ENCODE measurements at places on chromosomes 4 and X.

DNA sequence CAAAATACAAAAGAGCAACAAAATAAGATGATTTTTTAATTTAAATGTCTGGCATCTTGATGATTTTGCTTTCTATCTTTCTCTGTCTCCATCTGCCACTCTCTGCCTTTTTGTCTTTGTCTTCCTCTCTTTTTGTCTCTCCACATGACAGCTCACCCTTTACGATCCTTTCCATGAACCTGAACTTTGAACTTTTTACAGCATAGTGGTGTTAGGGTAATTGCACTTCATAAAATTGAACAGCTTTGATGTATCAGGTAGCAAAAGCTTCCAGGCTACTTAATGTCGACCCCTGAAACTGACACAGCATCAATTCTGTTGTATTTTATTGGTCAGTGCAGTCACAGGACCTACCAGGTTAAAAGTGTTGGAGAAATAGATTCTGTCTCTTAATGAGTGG is 1517.0 kb downstream of the ADGRL3 start:
- no peak for DNase-seq

DNA sequence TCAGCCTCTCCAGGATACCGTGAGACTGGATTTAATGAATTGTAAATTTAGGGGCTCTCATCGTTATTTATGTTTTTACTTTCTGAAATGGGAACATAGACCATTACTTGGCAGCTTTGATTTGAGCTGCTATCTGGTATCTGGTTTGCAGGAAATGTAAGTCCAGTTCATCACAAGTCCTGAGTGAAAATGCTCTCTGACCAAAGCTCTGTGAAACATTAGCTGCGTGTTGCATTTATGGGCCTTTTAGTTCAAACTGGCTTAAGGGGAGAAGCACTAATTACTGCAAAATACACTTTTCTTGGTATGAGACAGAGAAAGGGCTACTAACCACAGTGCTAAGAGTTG is 420 bp downstream of the CC2D2A start:
- DNase-seq, result no peak

DNA sequence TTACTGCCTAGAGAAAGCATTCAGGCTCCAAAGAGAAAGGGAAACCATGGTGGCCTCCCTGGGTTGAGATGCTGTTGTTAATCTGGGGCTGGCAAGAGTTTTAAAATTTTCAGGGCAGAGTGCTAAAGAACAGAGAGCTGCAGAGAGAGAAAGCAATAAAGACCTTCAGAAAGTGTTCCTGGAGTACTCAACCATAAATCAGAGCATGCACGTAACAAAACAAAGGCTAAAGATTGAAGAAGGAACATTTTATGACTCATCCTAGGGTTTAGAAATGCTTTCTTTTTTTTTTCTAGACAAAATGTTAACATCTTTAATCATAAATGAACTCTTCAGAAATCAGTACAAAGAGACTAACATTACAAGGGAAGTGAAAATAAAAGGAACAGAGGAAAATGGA is 562.3 kb upstream of the NDST4 start:
- no peak for DNase-seq

- DNase-seq, result no peak
Measured at GRCh38 chr4:7147261-7147660, 45.1 kb upstream of the SORCS2 start.

DNA sequence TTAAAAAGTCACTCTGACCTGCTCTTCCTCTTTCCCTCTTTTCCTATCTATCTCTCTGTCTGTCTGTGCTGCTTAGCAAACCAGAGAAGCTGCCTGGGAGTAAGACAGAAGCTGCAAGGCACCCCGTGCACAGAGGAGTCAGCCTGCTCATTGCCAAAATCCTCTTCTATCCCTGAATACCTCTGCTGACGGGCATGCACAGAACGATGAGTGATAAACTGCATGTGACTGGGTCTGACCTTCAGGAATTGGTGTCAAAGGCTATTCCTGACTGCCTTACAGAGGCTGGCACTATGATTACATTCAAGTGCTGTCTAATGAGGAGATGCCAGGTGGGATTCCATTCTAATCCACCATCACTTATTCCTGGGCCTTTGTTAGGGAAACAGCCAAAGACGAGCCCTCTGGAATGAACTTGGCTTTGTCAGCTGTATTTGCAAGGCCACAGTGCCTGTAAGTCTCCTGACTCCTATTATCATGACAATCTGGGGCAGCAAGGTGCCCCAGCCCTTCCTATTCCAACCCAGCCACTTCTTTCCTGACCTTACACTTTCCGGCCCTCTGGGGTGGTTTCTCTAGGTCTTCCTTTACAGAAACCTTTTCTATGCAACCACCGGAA is 45.4 kb upstream of the CTAG2 start:
- no peak for DNase-seq

GRCh38 chrX:66176134-66176533 is 12.1 kb downstream of the HEPH start:
- no peak for DNase-seq

- no peak for DNase-seq
Measured at GRCh38 chrX:26845056-26845455, 618.1 kb downstream of the PPP4R3C start.

- DNase-seq, result peak; percentile 29
Measured at GRCh38 chr4:184648313-184649025, 778 bp downstream of the CASP3 start.

- DNase-seq, result no peak
Measured at GRCh38 chrX:55107911-55108310, 19.1 kb downstream of the PAGE2 start.

GRCh38 chr4:100174985-100175383 is 15.3 kb downstream of the DDIT4L start:
- DNase-seq, result no peak

DNA sequence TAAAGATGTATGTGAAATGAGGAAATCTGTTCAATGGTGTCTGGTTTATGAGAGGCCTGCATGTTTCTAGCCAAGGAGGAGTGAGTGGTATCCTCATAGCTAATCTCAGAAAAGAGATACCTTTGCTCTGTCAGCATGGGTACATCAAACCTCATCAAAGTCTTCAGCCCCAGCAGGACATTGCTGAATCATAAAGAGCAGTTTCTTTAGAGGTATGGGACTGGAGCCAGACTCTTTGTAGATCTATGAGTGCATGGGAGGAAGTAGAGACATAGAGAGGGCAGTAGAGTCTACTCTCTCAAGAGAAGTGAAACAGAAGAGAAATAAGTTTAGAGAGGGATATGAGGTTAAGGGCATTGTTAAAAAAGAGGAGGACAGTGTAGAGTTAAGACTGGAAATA is 1950.9 kb downstream of the ARAP2 start:
- DNase-seq, result no peak

DNA sequence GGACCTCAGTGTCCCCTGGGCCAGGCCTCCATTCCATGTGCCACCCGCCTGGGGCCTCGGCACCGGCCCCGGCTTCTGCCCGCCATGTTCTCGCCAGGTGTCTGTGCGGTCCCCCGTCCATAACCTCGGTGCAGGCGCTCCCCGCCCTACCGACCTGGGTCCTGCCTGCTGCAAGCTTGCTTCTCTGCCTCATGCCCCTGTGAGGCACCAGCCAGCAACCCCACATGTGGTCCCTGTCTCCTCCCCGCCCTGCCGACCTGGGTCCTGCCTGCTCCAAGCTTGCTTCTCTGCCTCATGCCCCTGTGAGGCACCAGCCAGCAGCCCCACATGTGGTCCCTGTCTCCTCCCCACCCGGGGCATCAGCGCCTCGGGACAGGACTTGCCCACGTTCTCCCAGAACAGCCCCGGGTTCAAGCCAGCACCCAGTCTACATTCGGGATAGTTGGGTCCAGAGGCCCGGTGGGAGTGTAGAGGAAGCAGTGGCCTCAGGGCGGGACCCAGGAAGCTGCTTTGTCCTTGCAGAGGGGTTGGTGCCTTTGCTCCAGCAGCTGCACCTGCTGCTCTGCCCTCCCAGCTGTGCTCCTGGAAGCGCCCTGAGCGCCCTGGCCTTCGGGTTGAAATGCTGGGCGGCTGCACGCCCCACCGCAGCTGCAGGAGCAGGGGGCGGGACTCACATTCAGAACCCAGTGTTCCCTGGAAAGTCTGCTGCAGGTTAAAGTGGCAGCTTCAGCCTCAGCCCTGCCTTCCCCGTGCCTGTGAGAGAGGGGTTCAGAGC is 20.1 kb upstream of the UVSSA start:
- no peak for DNase-seq

- no peak for DNase-seq
Measured at GRCh38 chr4:39597695-39598381, 40.8 kb downstream of the SMIM14 start.

GRCh38 chr4:2825740-2826139 is 17.9 kb upstream of the ADD1 start:
- DNase-seq, result no peak

DNA sequence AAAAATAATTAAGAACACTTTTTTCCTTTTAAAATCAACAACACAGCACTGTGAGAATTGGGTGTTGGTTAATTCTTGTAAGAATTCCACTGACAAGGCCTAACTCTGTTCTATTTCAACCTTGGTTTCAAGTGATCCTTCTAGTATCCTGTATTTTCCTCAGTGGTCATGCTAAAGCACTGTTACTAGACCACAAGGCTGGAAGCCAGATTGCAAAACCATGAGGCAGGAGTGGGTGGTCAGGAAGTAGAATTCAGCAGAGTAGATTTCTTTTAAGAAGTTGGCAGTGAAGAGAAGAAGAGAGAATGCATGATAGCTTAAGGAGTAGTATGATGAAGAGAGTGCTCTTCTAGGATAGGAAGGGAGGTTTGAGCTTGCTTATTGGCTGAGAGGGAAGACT is 71.6 kb upstream of the LEF1 start:
- no peak for DNase-seq

GRCh38 chr4:17635056-17635455 is 20.6 kb downstream of the MED28 start:
- DNase-seq, result no peak

GRCh38 chr4:56723659-56724230 is 42.6 kb upstream of the HOPX start:
- DNase-seq, result no peak

- no peak for DNase-seq
Measured at GRCh38 chr4:42678512-42678911, 21.6 kb upstream of the ATP8A1 start.

DNA sequence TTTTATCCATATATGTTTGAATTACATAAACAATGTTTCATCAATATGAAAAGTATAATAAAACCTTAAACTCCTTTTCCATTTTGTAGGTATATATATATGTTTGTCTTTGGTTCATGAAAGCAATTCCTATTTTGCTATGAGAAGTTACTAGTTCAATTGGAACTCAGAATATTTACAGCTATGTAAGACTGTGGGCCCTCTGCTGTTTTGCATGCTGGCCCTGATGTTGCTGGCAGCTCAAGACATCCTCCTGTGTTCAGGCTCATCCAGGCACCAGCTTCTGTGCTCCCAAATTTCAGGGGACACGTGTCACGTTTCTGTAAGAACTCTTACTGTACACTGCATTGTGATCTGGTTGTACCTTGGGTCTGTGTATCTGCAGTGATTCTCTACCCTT is 38.7 kb upstream of the OTUD4 start:
- DNase-seq, result no peak

GRCh38 chrX:70754169-70754848 is 154.2 kb downstream of the TEX11 start:
- no peak for DNase-seq

DNA sequence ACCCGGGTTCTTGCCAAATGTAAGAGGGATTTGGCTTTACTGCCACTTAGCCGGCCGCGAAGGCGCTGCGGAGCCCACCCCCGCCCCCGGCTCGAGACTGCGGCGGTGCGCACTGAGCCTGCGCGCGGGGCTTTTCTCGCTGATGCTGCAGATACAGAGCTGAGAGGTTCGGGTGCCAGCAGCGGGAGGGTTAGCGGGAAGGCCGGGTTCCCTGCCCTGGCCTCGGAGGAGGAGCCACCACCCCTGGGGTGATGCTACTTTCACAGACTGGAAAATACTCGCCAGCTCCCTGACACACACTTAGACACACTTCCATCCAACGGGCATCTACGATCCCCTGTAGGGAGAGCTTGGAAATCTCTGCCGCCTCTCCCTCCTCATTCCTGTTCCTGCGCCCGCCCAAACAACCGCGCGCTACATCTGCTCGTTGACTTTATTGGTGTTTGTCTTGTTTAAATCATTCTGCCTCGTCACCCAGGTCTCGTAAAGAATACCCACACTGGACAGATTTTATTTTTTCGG is 2.1 kb upstream of the PCDH7 start:
- no peak for DNase-seq

GRCh38 chr4:155143512-155143911 is 64.9 kb upstream of the NPY2R start:
- DNase-seq, result no peak

DNA sequence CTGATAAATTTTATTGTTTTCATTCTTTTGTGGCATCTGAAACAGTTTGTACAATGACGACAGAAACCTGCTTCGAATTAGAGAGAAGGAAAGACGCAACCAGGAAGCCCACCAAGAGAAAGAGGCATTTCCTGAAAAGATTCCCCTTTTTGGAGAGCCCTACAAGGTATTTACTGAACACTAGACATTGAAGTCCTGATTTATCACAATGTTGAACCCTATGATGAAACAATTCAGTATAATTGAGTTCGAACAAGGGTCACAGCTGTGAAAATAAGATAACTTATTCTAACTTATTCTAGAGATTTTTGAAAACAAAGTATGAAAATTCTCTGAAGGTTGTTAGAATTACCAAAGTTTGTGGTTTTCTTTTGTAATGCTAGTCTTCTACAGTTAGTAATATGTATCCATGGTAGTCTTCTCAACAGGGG is 111.3 kb downstream of the AFF1 start:
- DNase-seq, result no peak

DNA sequence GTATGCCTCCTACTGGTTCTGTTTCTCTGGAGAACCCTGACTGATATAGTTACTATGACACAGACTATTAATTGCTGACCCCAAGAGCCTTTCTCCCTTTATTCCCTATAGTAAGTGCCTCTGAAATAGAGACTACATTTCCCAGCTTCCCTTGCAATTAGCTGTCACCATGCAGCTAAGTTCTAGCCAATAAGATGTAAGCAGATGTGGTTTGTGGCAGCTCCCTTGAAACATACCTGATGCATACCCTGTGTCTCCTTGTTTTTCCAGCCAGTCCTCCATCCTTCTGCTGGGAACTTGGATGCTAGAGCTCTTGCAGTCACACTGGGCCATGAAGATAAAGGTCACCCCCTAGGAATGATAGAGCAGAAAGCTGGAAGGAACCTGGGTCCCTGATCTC is 9.7 kb upstream of the TMEM165 start:
- DNase-seq, result no peak

GRCh38 chr4:40306976-40307375 is 28.2 kb upstream of the CHRNA9 start:
- no peak for DNase-seq

GRCh38 chrX:24117258-24117657 is 32.3 kb upstream of the ZFX start:
- DNase-seq, result no peak

DNA sequence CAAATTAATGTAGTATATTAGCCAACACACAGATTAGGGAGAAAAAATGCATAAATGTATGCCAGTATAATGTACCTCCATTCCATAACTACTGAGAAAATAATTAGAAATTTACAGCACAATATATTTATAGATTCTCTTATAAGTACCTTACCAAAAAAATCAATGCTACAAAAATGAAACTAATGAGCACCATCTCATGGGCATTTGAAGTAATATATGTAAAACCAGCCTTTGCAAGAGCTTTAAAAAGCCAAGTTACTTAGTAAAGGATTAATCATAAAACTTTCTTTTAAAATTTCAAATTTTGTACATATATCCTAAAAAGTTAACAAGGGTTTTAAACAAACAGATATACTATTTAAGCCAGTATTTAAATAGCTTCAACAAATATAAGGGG is 43.2 kb downstream of the LRBA start:
- no peak for DNase-seq

- DNase-seq, result no peak
Measured at GRCh38 chrX:39440799-39441284, 639.6 kb downstream of the MID1IP1 start.

GRCh38 chr4:1200425-1201035 is 28.1 kb upstream of the SPON2 start:
- no peak for DNase-seq

All from CD4-positive, alpha-beta T cell treated with Interleukin-1 beta for 1 hour (primary cell).